ENCODE measurements at places on chromosomes 2 and 18.

DNA sequence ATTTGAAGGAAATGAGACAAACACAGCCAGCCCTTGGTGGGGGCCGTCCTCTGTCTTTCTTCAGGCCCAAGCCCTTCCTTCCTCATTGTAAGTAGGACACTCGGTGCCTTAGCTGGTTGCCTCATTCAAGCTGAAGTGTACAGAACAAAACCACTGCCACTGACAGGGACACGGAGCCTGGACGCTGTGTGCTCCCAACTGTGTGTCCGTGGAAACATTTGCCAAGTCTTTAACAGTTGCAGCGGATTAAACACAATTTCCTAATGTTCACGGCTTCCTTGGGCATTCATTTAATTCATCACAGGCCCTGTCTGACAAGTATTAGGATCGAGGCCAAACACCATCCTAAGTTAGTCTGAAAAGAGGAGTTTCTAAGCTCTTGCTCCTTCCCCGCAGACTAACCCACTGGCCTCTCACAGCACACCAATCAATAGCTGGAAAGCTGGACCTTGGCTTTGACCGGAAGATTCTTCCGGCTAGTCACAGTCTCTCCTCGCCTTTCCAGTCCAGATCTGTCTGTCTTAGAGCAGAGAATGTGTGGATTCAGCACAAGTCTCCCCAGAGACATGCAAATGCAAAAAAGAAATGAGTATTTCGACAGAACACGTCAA lies 68.7 kb upstream of the ACSL3 start:
- no peak for DNase-seq

- DNase-seq = no peak
Observed at GRCh38 chr2:71608441-71608840, 155.1 kb downstream of the DYSF start.

- no peak for DNase-seq
Observed at GRCh38 chr2:136204971-136205370, 87.0 kb upstream of the CXCR4 start.

GRCh38 chr2:181949047-181949446 lies 36.6 kb upstream of the PPP1R1C start:
- DNase-seq = no peak

DNA sequence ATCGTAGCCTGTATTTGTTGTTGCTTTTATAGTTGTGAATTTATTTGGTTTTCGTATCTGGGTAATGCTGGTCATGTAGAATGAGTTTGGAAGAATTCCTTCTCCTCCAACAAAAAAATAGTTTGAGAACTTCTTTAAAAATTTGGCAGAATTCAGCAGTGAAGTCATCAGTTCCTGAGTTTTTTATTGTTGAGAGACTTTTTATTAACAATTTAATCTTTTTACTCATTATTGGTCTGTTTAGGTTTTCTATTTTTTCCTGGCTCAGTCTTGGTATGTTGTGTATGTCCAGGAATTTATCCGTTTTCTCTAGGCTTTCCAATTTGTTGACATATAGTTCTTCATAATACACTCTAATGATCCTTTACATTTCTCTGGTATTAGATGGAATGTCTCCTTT lies 1613.3 kb upstream of the PIK3C3 start:
- no peak for DNase-seq

DNA sequence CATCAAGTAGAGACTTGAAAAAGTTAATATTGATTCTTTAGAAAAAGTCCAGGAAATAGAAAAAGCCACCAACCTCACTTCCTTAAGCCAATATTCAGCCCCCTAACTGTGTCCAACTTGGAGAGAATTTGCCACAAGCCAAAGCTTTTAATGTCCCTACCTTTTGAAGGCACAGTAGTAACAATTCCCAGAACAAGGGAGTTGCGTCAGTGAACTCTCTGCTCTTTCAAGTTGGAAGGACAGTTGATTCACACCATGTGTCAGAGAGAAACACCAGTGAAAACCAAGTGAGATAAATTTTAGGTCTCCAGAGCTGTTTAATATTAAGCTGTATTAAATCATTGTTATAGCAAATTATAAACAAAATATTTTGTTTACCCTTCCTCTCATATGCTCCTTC lies 66.1 kb downstream of the EXOC6B start:
- DNase-seq = no peak

GRCh38 chr2:240689975-240690374 lies 1.7 kb upstream of the AQP12A start:
- DNase-seq = no peak

GRCh38 chr2:177399376-177399775 lies 6.8 kb downstream of the AGPS start:
- no peak for DNase-seq

- DNase-seq = peak; percentile 55
Observed at GRCh38 chr2:584863-585823, 92.1 kb downstream of the TMEM18 start.

- no peak for DNase-seq
Observed at GRCh38 chr2:225004597-225004996, 37.7 kb downstream of the DOCK10 start.

- no peak for DNase-seq
Observed at GRCh38 chr2:120182019-120182560, 41.1 kb downstream of the TMEM185B start.

GRCh38 chr2:105827351-105828096 lies 82.8 kb downstream of the NCK2 start:
- no peak for DNase-seq

GRCh38 chr2:44550561-44550960 lies 188.8 kb downstream of the CAMKMT start:
- no peak for DNase-seq

DNA sequence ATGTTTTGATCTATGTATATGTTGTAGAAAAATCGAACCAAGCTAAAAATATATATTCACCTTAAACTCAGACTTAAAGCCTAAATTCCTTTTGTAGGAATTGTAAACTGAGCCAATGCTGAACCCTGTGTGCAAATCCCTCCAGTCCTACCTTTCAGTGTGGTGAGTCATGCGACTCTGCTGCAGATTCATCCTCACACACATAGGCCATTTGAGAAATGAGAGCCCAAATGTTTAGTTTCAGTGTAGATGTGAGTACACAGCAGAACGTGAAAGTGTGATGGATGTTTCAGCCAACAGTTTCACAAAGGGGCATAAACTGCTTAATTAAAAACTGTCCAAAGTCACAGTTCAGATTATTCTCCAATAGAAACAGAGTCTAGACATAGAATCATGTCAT lies 193.2 kb downstream of the CDH19 start:
- no peak for DNase-seq

GRCh38 chr18:79948719-79949411 lies 2.6 kb downstream of the SLC66A2 start:
- no peak for DNase-seq

GRCh38 chr2:98656800-98657199 lies 48.4 kb downstream of the UNC50 start:
- DNase-seq = no peak

- DNase-seq = no peak
Observed at GRCh38 chr2:171244466-171244969, 83.8 kb upstream of the TLK1 start.

DNA sequence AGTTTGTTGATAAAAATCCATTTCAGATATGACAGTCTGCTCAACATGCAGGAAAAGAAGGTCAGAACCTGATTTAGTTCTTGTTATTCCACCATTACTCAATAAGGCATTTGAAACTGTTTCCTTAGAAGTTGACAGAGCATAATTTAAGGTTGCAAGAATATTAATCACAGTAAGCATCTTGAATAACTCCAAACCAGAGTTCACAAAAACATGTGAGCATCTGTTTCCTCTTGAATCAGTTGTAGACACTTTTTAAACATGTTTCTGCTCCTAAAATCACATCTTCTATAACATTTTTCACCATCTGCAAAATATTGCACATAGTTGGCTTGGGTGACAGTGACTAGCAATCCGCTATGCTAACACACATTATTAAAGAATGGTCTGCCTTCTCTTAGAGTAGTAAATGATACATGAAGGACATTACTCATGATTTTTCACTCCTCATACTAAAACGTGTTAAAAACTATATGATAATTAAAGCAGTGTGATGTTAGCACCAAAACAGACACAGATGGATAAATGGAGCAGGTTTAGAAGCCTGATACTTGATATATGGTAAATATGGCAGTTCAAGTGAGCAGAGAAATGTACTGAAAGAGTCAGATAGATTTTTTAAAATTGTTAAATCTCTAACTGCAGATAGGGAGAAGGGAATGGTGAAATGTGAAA lies 30.3 kb downstream of the AKAIN1 start:
- DNase-seq = no peak

GRCh38 chr2:31383471-31384153 lies 30.9 kb downstream of the XDH start:
- DNase-seq = no peak
